ENCODE measurements at places on chromosomes 7 and 10.

- DNase-seq = no peak
Observed at GRCh38 chr7:36600314-36600682, 124.0 kb downstream of the AOAH start.

GRCh38 chr7:486216-486743, 33.4 kb downstream of the PDGFA start:
- no peak for DNase-seq

- peak; percentile 43 for DNase-seq
Observed at GRCh38 chr7:139995017-139995915, 67.5 kb downstream of the PARP12 start.

DNA sequence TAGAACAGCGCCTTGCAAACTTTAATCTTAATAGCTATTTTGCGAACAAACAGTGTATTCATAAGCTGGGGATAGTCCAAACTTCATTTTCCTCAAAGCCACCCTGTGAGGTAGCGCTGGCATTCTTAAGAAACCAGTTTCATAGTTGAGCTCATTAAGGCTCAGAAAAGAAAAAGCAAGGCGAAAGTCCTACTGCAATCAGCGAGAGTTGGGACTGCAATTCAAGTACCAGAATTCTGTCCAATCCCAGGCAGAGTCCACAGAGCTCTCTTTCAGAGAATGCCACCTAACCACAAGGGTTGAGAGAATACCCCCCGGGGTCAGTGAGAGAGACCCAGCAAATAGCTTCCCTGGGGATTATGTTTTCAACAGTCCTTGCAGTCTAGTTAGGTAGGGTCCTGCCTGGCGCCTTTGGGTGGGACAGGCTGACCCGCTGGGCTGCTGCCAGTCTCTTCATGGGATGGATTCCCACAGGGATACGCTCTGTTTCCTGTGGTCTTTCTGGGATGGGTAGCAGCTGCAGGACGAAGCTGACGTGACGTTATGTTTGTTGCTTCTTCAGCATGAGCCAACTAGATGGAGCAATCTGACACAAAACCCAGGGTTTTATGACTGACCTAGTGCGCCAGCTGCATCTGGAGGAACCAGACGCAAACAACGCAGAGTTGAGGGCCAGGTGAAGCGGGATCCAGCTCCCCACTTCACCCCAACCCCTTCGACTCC, 16.0 kb downstream of the BMPER start:
- no peak for DNase-seq

DNA sequence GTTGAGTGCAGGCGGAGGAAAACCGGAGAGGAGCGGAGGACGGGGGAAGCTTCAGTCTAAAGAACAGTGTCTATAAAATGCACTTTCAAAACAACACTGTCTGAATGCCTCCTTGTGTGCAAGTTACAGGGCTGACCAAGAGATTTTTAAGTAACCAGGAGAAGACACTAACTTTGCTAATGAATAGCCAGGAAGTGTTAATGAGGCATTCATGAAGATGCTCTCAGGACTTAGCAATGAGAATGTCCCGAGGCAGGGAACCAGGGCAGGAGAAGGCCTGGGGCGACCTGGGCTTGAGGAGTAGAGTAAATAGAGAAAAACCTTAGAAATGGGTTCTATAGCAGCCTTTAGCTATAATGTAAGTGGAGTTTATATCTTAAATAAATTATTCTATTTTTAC, 312.1 kb downstream of the SKIDA1 start:
- no peak for DNase-seq

- no peak for DNase-seq
Observed at GRCh38 chr10:99743841-99744240, 11.8 kb downstream of the CUTC start.

DNA sequence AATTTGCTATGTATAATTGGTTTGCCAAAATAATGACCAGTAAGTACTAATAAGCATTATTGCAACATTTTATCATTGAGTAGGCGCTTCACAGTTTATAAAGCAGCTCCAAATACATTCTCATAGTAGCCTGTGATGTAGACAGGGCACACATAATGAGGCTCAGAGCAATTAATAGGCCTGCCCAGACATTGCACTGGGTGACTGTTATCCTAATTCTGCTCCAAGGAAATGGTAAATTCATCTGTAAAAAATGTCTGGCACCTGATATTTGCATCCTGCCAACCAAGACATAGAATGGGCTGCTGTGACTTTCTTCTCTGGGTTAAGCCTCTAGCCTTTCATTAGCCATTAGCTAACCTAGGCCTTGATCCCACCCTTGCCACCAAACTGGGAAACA, 97.6 kb downstream of the SEM1 start:
- no peak for DNase-seq

DNA sequence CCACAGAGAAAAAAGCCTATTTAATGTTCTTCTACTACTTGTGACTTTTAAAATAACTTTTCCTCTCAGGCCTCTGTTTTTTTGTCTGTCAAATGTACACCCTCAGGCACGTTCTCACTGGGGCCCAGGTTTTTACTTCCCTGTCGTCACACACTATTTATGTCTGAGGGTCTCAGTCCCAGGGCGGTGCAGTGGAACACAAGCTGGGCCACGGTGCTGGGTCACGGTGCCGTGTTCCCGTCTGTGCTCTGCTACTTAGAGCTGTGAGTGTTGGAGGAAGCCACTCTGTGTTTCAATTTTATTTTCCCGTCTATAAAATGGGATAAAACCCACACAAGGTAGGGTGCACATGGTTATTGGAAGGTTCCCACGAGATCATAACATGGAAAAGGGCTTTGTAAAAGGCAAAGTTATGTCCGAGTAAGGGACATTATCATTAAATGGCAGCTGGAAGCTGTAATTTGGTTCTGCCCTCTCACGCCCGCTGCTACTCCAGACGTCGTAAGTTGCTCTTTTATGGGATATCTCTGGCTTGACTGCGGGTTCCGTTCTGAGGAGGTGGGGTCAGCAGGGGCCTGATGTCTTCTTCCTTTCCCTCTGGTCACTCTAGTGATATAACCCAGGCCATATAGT, 25.2 kb downstream of the ZNF775 start:
- no peak for DNase-seq

GRCh38 chr10:79431428-79431827, 14.0 kb downstream of the ZCCHC24 start:
- DNase-seq = no peak

DNA sequence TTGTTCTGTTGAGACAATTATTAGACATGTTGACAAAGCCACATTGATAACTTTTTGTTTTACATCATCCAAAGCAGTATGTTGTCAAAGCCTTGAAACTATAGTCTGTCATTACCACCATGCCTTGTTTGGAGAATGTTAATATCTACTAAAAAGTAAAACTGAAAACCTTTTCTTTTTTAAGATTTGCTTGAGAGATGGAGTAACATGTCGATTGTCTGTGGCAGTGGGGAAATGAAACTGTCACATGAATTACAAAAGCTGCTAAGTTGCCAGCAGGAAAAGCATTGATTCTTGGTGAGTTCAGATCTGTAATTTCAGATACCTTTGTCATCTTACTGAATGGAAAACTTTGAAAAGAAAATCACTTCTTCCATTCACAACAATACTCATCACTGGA, 69.1 kb downstream of the TFPI2 start:
- DNase-seq = no peak

- DNase-seq = no peak
Observed at GRCh38 chr10:123428391-123428790, 237.8 kb upstream of the GPR26 start.

- DNase-seq = no peak
Observed at GRCh38 chr10:69208761-69209160, 11.4 kb upstream of the HKDC1 start.

GRCh38 chr7:103660455-103661371, 214.7 kb upstream of the SLC26A5 start:
- no peak for DNase-seq

DNA sequence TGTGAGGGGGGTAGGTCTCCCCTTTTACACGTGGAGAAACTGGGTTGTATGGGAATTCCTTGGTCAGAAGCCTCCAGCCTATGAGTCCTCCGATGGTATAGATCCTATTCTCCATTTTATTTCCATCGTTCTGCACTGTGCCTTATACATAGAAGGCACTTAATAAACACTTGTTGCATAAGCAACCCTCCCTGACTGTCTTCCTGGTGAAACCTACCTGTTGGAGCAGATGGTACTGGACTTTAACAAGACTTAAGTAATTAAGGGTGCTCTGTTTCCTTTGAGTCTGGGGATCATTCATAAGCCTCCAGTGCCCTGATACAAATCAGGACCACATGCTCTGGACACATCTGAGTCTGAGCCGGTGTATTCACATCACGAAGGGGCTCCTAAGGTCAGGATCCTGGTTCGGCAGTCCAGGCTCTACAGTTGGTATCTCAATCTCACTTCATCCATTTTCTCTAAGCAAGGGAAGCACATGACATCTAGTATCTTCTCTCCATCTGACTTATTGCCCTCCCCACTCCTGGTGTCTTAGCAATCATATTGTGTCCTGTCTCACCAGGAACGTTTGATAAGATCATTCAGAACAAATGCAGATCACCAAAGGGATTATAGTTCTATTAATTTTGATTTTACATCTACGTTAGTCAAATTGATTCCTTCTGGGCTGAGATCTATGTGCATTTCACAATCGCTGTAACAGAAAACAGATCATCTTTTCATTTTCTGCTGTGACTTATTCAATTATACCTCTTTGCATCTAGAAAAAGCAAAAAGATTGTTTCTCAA, 22.8 kb upstream of the EZH2 start:
- DNase-seq = no peak

GRCh38 chr7:151816562-151817314, 60.2 kb downstream of the PRKAG2 start:
- DNase-seq = no peak

DNA sequence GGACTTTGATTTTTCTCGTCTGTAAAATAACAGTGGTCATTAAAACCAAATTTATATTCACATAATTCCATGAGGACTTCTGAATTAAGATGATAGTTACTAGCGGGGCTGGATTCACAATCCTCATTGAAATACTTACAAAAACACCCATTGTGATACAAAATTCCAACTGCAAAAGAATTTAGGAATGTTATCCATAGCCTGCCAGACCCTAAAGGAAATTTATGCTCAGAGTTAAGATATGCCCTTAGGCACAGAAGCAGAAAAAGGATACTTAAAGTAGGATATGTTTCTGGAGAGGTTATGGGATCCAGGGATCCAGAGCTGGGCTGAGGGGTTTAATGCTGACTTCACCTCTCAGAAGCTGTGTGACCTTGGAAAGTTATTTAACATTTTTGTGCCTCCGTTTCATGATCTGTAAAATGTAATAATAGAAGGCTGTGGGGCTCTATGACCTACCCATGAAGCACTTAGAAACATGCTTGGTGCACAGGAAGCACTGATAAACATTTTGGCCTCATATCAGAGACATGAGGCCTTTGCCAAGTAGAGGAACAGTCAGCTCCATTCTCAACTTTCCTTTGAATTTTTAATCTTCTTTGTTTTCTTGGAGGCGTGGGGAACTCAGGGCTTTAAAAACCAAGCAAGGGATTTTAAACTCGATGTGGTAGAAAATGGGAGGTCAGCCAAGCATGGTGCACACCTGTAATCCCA, 744.7 kb downstream of the KCNMA1 start:
- no peak for DNase-seq

- DNase-seq = no peak
Observed at GRCh38 chr7:121697731-121698316, 175.1 kb upstream of the PTPRZ1 start.

- DNase-seq = no peak
Observed at GRCh38 chr10:8614054-8614565, 559.6 kb downstream of the GATA3 start.

DNA sequence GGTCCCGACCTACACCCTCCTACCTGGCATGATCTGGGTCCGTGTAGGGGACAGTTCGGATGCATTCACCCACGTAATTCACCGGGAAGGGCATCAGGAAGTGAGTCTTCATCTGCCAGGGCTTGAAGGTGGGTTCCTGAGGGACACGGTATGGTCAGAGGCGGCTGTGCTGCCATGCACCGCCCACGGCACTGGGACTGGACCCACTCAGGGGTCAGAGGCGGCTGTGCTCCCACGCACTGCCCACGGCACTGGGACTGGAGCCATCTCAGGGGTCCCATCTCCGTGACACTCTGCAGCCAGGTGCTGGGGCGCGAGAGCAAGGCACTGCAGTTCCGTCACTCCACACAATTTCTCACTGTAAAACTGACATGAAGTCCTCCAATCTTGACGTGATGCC, 29.2 kb downstream of the PITRM1 start:
- no peak for DNase-seq

- no peak for DNase-seq
Observed at GRCh38 chr7:116142850-116143249, 67.5 kb upstream of the TES start.

- DNase-seq = no peak
Observed at GRCh38 chr10:86914734-86915133, 42.7 kb downstream of the MMRN2 start.

GRCh38 chr7:133504825-133505224, 251.9 kb downstream of the EXOC4 start:
- no peak for DNase-seq

DNA sequence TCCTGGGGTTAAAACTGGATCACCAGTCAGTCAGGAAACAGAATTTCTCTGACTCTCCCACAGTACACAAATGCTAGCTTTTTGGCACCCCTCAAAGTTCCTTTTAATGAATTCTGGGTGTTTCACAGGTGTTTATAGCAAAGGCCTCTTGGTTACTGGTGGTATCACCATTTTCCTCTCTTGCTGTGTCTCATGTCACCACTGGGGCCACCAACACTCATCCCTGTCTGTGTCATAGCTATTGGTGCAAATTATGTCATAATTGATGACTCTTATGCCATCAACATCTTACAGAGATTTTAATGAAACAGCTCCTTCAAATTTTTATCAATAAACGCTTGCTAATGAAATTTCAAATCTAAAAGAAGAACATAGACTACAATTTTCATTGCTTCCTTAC, 27.7 kb upstream of the OSBPL3 start:
- no peak for DNase-seq

DNA sequence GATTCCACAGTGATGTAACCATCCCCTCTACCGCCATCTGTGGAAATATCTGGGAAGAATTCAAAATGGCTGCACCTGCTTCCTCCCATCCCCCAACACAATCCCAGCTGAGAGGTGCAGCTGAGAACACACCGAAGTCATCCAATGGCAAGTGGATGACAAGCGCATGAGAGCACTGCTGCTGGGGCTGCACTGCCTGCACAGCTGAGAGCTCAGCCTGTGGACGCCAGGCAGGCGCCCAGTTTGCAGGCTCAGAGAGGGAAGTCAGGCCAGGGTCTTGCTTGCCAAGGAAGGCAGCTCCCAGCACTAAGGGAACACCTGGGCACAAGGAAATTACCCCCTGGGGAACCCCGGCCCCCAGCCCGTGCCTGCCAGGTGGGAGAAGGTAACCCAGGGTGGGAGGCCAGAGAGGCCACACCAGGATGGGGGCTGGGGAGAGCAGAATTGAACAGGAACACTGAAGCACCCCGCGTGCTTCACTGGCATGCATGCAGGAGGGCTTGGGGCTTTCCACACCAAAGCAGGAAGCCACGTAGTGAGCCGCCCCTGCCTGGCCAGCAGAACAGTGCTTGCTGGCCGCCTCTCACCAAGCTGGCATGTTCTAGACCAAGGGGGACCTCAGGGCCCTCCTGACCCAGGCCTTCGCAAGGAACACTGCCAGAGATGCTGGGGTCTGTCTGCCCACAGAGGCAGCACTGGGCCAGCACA, 46.2 kb downstream of the FAM53B start:
- DNase-seq = no peak
